ENCODE measurements at places on chromosomes 7 and 10.
A peak's percentile ranks its signal among the peaks of the same experiment; 100 is the strongest.

GRCh38 chr7:117780832-117781231 is 92.4 kb downstream of the CTTNBP2 start:
- no peak for DNase-seq

DNA sequence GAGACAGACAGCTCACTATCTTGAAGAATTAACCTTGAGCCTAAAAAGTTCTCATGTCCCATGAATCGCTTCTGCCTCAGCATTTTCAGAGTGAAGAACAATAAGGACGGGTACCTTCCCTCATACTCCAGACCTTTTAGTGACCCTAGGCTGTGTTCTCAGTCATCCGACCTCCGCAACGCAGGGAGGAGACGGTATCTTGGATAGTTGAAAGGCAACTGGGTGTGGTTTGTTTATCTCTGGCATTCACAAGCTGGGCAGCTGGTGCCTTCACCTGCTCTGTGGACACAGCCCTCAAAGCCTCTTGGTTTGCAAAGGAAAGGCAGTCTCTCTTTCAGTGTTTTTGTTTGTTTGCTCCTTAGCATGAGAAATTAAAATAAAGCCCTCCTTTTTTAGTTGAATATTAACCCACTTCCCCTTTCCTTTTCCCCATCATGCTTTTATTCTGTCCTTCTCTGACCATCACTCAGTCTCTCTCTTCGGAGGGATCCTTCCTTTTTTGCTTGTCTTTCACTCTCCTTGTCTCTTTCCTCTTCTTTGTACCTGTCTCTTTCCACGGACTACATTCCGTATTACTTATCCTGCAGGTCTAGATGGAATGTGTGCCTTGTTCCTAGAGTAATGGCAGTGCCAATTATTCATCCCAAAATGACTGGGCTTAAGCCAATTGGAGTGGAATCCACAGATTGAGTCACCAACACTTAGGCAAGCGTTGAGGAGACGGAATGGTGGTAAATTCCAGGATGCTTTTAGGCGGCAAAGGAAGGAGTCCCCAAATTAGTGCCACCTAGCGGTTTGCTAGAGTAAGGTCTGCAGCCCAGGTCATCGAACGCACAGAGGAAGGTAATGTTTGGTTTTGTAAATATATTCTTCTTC is 45.8 kb downstream of the PRR15 start:
- peak; percentile 88 for DNase-seq

DNA sequence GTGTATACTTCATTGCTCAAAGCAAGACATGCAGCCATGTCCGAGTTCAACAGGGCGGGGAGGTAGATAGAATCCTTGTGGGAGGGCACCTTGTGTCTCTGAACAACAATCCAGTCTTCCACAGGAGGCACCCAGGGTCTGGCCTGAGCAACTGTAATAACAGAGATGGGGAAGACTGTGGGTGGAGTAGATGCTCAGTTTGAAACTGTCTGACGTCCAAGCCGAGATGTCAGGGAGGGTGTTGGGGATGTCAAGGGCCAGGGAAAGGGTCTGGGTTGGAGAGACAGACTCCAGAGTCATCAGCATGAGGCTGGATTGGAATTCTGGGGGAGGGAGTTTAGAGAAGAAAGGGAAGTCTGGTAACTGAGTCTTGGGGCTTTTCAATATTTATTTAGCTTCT is 88.0 kb downstream of the FANK1 start:
- DNase-seq: no peak

- peak; percentile 17 for DNase-seq
Observed at GRCh38 chr7:83413424-83413823, 235.5 kb downstream of the SEMA3E start.

DNA sequence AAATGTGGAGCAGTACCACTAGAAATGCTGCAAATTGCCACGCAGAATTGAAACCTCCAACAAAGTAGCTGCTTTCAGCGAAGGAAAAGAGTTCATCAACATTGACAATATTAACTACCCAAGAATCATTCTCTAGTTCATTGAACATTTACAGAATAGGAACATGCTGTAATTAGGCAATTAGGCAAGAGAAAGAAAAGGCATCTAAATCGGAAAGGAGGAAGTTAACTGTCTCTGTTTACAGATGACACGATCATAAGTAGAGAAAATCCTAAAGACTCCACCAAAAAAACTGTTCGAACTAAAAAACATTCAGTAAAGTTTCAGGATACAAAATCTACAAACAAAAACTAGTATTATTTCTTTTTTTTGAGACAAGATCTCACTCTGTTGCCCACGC is 8.9 kb upstream of the PKD1L1 start:
- no peak for DNase-seq

- DNase-seq: peak; percentile 68
Observed at GRCh38 chr10:101272229-101272868, 43.1 kb upstream of the LBX1 start.

- no peak for DNase-seq
Observed at GRCh38 chr7:67407392-67408071, 410.9 kb downstream of the TYW1 start.

- no peak for DNase-seq
Observed at GRCh38 chr7:14233868-14234369, 244.5 kb upstream of the ETV1 start.

GRCh38 chr10:12177642-12178041 is 18.0 kb downstream of the NUDT5 start:
- peak; percentile 61 for DNase-seq

GRCh38 chr7:15305002-15305600 is 256.7 kb downstream of the AGMO start:
- DNase-seq: peak; percentile 62
